ENCODE measurements at places on chromosomes 6 and 20.

DNA sequence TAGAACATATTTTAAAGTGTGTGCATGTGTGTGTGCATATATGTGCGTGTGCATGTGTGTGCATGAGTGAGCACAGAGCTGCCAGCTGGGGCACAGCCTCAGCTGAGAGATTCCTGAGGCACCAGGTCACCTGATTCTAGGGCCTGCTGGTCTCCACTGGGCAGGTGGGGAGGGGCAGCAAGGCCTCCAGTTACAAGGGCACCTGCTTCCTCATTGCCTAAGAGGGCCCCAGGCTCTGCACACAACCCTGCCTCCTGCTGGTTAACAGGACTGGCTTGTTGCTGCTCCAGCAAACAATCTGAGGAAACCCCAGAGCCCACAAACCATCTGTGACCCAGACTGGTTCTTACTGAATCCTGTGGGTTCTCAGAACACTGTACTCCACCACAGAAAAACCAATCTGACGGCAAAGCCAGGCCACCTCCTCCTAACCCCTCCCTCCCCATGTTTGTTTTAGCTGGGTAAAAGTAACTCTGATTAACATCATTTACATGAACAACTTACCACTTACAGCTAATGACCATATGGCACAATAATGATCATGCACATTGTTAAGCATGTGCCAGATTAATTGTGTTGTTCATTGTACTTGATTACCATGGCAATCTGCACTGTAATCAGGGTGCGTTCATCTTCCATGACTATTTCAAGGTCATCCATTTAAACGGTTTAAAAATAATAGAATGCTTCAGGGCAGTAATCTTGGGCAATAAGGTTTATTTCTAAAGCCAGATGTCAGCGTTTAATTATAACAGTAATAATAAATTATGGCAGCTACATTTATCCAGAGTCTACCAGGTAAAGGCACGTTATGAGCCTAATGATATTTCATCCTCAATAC lies 23.1 kb upstream of the UBE2J1 start:
- H3K27me3 ChIP-seq, result no peaks in the 10 kb centered on the region
- peak; percentile 93 for DNase-seq
- no peak overlapping the region for H3K4me3 ChIP-seq
- H3K36me3 ChIP-seq, result no peaks in the 10 kb centered on the region
- H3K4me1 ChIP-seq, result peaks cover 49% of the 10 kb centered on the region

DNA sequence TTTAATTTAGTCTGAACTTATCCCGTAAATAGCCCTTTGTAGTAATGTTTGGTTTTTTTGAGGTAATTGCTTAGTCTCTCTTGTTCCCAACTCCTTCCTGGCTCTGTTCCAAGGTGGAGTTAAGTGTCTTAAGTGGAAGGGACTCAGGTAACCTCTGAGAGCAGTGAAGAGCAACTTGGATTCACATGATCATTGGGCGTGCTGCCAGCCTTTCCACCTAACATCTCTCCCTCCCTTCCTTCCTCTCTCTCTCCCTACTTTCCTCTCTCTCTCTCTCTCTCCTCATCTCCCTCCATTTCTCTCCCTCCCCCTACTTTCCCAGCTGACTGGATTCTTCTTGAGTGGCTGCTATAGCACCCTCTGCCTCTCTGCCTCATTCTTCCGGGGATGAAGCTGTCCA lies 232.9 kb upstream of the SASH1 start:
- H3K27me3 ChIP-seq, result no peaks in the 10 kb centered on the region
- no peaks in the 10 kb centered on the region for H3K4me1 ChIP-seq
- DNase-seq, result no peak
- no peak overlapping the region for H3K27ac ChIP-seq
- no peak overlapping the region for H3K4me3 ChIP-seq

- peaks cover 83% of the 10 kb centered on the region for H3K27me3 ChIP-seq
- H3K27ac ChIP-seq, result no peak overlapping the region
- H3K36me3 ChIP-seq, result no peaks in the 10 kb centered on the region
- H3K4me3 ChIP-seq, result no peak overlapping the region
- no peaks in the 10 kb centered on the region for H3K4me1 ChIP-seq
Measured at GRCh38 chr20:63178889-63179686, 36.8 kb downstream of the YTHDF1 start.

DNA sequence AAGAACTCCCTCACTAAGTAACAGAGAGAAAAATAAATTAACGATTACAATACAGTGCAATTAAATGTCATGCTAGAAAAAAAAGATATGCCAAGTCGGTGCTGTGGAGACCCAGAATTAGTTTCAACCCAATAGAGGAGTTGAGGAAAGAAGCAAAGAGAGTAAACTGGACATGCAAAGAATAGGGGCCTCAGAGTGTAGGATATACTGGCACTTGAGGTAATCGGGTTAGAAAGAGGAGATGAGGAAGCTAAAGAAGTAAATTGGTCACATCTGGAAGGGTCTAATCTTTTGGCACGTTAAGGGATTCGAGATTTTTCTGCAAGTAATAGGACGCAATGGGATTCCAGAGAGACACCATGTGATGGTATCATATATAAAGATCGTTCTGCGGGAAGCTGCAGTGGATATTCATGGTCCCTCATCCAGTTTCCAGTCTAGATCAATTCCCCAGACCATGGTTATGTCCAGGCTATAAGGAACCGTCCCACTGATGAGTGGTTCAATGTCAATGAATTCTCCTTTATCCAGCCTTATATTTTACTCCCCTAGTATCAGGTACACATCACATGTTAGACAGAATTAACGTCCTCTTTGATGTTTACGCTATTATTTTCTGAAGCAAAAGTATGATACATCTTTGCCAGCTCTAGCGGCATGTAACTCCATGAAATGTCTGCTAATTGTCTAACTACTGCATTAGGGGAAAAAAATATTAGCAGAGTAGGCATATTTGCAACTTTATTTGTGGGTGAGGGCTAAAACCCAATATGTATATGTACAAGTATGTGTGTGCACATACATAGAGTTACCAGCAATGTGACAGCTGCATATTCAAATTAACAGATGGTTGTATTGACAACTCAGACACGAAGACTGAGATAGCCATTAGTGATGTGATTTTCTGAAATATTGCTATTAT lies 1.1 kb upstream of the TBC1D32 start:
- peak overlapping the region; percentile 96 for H3K4me3 ChIP-seq
- DNase-seq, result no peak
- H3K27ac ChIP-seq, result peak overlapping the region; percentile 83
- no peaks in the 10 kb centered on the region for H3K4me1 ChIP-seq
- H3K36me3 ChIP-seq, result no peaks in the 10 kb centered on the region
- H3K27me3 ChIP-seq, result no peaks in the 10 kb centered on the region

All from MM.1S (cell line).